OCI-M1 (cell line): ENCODE measurements at places on chromosomes 13 and 19.

GRCh38 chr13:21322327-21322965, 136.7 kb downstream of the ZDHHC20 start:
- DNase-seq: no peak

- DNase-seq: no peak
Measured at GRCh38 chr19:50512112-50512998, 1.4 kb downstream of the ASPDH start.

DNA sequence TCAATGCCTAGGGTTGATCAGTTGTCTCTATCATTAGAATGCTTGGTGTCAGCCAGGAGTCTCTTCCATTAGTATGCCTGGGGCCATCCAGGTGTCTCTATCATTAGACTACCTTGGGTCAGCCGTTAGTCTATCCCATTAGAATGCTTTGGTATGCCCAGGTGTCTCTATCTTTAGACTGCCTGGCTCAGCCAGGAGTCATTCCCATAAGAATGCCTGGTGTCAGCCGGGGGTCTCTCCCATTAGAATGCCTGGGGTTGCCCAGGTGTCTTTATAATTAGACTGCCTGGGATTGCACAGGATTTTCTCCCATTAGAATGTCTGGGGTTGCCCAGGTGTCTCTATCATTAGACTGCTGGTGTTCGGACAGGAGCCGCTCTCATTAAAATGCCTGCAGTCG, 1442.9 kb downstream of the UQCRFS1 start:
- DNase-seq: no peak

DNA sequence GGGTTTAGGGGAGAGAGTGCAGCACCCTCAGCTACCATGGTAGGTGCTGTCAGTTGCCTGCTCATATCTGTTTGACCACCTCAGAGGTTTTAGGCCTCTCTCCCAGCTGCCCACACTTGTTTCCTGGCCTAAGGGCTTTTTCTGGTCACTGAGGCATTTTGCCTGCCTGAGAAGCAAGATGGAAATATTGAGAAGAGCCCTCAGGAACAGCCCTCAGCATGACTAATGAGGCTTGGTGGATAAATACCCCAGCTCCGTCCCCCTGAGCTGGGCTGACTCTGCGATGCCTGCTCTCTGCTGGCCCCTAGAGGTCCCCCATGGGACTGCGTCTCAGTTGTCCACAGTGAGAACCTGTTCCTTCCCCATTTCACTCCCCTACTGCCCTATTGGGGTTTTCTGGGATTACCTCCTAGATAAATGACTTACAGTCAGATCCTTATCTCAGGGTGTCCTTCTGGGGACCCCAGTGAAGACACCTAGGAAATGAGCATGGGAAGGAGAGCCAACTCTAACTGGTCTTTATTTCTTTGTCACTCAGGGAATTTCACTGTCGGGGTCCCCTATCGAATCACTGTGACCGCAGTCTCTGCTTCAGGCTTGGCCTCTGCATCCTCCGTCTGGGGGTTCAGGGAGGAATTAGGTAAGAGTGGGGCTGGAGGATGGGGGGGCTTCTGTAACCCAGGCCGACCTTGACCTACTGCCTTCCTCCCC, 13.3 kb downstream of the PALM3 start:
- peak; percentile 99 for DNase-seq

DNA sequence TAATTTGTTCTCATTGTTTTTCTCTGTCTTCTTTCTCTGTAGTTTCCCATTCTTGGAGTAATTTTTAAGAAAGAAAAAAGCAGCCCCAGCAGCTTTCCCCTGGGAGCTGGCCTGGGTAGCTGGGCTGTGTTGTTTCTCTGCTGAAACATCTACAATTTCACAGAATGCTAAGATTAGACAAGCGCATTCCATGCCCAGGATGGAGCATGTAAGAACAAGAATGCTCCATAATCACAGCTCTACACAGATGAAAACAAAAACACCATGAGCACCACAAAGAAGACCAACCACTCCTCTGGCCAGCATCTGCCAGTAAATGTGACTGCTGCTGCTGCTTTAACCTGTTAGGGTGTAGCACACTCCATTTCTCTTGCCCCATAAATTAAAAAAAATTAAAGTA, 239.2 kb upstream of the SLITRK1 start:
- DNase-seq: no peak

DNA sequence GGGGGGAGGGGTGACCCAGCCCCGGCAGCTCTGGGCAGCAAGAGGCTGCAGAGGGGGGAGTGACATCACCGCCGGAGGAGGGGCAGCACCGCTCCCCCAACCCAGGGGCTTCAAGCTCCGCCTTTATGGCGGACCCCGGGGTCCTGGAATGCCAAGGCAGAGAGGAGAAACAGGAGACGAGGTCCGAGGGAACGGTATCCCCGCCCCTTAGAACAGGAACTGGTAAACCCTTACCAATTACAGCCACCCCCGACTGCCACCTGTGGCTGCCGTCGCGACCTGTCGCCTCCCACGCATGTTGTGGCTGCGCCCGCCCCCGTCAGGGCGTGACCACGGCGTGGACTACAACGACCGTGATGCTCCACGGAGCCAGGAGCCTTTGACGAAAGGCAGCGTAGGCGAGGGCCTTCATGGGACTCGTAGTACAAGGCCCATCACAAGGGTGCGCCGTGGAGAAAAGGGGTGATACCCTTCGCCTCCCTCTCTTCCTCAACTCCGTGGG, 4.1 kb upstream of the KCNC3 start:
- no peak for DNase-seq

- DNase-seq: no peak
Measured at GRCh38 chr13:114124921-114125320, 7.5 kb downstream of the RASA3 start.
